ENCODE measurements at places on chromosomes 7 and 10.

DNA sequence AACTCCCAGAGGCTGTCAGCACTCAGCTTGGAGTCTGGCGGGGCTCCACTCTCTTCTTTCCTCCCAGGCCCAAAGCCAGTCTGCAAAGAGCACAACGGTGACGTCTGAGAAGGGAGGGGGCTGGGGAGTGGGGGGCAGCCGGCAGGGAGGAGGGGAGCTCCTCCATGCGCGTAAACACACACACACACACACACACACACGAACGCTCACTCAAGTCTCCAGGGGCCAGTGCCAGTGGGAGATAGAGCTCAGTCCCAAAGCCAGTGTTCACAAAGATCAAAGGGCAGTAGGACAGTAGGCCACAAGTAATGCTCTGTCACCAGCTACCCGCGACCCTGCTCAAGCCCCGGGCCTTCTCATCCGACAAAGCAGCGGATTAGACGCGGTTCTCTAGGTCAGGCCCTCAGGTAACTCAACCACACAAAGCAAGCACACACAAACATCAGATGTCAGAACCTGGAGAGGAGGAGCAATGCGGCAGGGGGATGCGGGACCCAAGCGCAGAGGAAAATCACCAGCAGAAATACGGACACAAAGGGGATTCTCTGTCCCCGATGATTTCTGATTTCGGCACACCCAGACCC is 19.9 kb downstream of the TCAF1 start:
- DNase-seq = no peak

GRCh38 chr7:102284399-102284798 is 2.3 kb upstream of the SH2B2 start:
- peak; percentile 75 for DNase-seq

GRCh38 chr10:5492929-5493576 is 6.3 kb downstream of the CALML5 start:
- DNase-seq = no peak

DNA sequence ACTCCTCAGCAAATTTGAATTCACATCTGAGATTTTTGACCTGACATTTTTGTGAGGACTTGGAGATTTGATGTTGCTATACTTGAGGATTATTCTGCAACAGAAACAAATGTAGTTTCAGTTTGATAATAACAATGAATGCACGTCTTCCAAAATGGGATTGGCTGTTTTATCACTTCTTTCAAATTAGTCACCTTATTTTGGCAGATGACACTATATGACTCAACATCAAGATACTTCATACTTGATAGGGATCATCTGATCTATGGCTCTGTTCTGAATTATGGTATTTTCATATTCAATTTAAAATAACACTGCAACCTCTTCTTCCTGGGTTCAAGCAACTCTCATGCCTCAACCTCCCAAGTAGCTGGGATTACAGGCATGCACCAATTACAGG is 24.2 kb downstream of the ARL5B start:
- DNase-seq = no peak

DNA sequence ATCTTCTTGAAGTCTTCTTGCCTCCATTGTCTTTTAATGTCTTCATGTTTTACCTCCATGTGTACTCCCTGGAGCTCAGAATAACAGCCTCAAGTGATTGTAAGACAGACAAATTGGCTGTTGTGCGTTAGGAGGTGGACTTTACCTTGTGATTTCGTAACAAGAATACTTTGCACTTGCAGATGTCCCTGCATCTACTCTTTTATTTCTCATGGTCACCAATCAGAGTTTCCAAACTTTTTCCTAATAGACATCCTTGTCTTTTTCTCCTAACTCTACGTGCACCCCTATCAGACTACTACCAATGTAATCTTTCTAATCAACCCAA is 172.3 kb downstream of the NRP1 start:
- no peak for DNase-seq

- DNase-seq = no peak
Measured at GRCh38 chr7:132234711-132235110, 341.6 kb downstream of the PLXNA4 start.

Measured in CD8-positive, alpha-beta T cell (primary cell).